WTC11 (cell line): ENCODE measurements at places on chromosomes 5 and 9. TPM values are rescaled to one million over a fixed set of nuclear protein-coding genes. Genes with fewer than 3 reads are reported as not detected.

KCNV2 gene
- not detected in 3 replicates for total RNA-seq

GPR151 gene
- not detected in 3 replicates for total RNA-seq

GRIN3A gene
- total RNA-seq, result 0.02 to 0.07 TPM in 2 of 3 replicates, not detected in the other

PLAC8L1 gene
- 0.30 to 0.77 TPM (median 0.55 TPM) in 3 replicates for total RNA-seq

SLC6A7 gene
- 0.04 TPM in 1 of 3 replicates, not detected in the others for total RNA-seq

EPB41L4B gene
- total RNA-seq, result 20.0 to 21.8 TPM (median 21.7 TPM) in 3 replicates

POU5F2 gene
- total RNA-seq, result 0.13 to 0.23 TPM (median 0.16 TPM) in 3 replicates

OLFML2A gene
- 6.7 to 11.6 TPM (median 11.2 TPM) in 3 replicates for total RNA-seq

CANX gene
- 493 to 611 TPM (median 500 TPM) in 3 replicates for total RNA-seq

PCDHGB6 gene
- total RNA-seq, result 6.0 to 6.7 TPM (median 6.1 TPM) in 3 replicates

PKD2L2 gene
- total RNA-seq, result 0.21 TPM in 1 of 3 replicates, not detected in the others

BTNL3 gene
- not detected in 3 replicates for total RNA-seq

IFNK gene
- total RNA-seq, result not detected in 3 replicates

SHISAL2B gene
- 11.1 to 15.2 TPM (median 14.8 TPM) in 3 replicates for total RNA-seq

FAT2 gene
- 0.14 to 0.26 TPM (median 0.16 TPM) in 3 replicates for total RNA-seq

ZMYND19 gene
- 61.9 to 77.9 TPM (median 63.8 TPM) in 3 replicates for total RNA-seq

BNC2 gene
- total RNA-seq, result 28.1 to 33.3 TPM (median 29.3 TPM) in 3 replicates

PCDHGA4 gene
- 3.4 to 3.9 TPM (median 3.5 TPM) in 3 replicates for total RNA-seq

STING1 gene
- total RNA-seq, result 0.37 to 1.6 TPM (median 0.64 TPM) in 3 replicates

WNK2 gene
- 113 to 121 TPM (median 120 TPM) in 3 replicates for total RNA-seq

EGFLAM gene
- 1.1 to 1.3 TPM (median 1.1 TPM) in 3 replicates for total RNA-seq

IFNA21 gene
- total RNA-seq, result not detected in 3 replicates

PCDHGB5 gene
- total RNA-seq, result 7.6 to 9.7 TPM (median 7.7 TPM) in 3 replicates

ICE1 gene
- total RNA-seq, result 40.7 to 48.9 TPM (median 45.3 TPM) in 3 replicates

FREM1 gene
- 2.8 to 3.6 TPM (median 3.0 TPM) in 3 replicates for total RNA-seq
